Right cardiac atrium (tissue), 5 donors: ENCODE measurements at places on chromosomes 2 and 18. TPM values are rescaled to one million over a fixed set of nuclear protein-coding genes. Genes with fewer than 3 reads are reported as not detected.

- no peak for DNase-seq
These were observed 9.1 kb downstream of the KCNK3 start for GRCh38 chr2:26701596-26701995.

- DNase-seq, result no peak
These were observed 27.6 kb downstream of the STAT1 start for GRCh38 chr2:190986221-190986953.

GRCh38 chr18:10252494-10252893, 201.9 kb upstream of the APCDD1 start:
- no peak for DNase-seq

DNA sequence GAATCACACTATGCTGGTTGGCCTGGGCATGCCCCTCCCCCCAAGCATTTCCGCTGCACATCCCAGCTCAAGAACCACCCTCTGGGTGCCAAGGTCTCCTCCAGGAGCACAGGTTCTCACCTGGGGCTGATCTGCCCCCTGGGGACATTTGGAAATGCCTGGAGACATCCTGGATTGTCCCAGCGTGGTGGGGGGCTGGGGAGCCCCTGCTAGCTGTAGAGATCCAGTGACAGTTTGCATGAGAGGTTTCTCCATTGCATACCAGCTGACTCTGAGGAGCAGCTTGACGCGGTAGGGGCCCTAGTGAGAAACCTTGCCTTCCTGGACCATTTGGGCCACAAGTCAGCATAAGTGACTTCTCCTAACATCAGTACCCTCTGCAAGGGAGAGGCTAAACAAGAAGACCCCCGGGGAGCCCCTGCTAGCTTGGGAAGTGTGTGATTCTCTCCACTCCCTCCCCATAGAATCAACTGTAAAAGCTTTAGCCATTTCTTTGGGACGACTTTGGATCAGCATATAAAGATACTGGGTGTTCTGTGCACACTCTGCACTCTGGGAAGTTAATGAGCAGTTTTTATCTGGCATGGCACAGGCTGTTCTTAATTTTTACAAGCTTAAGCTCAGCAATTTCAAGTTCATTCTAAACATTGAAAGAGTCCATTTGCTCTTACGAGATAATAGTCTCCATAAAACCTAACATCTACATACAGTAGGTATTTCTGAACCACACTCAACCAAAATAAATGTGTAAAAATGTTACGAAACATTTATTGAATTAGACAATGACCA, 94.1 kb downstream of the GBX2 start:
- DNase-seq, result no peak

Gene SERPINB4
- not detected for total RNA-seq
